Muscle of arm (tissue), 14 donors: ENCODE measurements at places on chromosomes 13 and 19. TPM values are rescaled to one million over a fixed set of nuclear protein-coding genes. Genes with fewer than 3 reads are reported as not detected.

Gene PLA2G4C
- polyA plus RNA-seq = 17.5 TPM

Gene CNMD
- polyA plus RNA-seq = 0.69 TPM

Gene MAST1
- polyA plus RNA-seq = not detected

Gene SPACA4
- polyA plus RNA-seq = not detected

Gene PGLYRP2
- polyA plus RNA-seq = not detected

Gene OLFM4
- 0.39 TPM for polyA plus RNA-seq

Gene TYROBP
- polyA plus RNA-seq = 11.9 TPM

Gene MYO1F
- 19.6 TPM for polyA plus RNA-seq

Gene URAD
- not detected for polyA plus RNA-seq

Gene CYP2F1
- polyA plus RNA-seq = not detected

Gene EDNRB
- polyA plus RNA-seq = 12.6 TPM

Gene VSTM2B
- polyA plus RNA-seq = not detected
